ENCODE measurements at places on chromosomes 4 and X. TPM values are rescaled to one million over a fixed set of nuclear protein-coding genes. Genes with fewer than 3 reads are reported as not detected.

GRCh38 chr4:182871616-182872015, 45.6 kb downstream of the DCTD start:
- no peak overlapping the region for H3K27ac ChIP-seq
- H3K36me3 ChIP-seq: peaks cover 4% of the 10 kb centered on the region
- no peak for DNase-seq
- H3K4me3 ChIP-seq: no peak overlapping the region

SPANXA1 gene
- not detected for total RNA-seq

NPY2R gene
- not detected for total RNA-seq

- peak; percentile 64 for DNase-seq
- H3K27me3 ChIP-seq: no peaks in the 10 kb centered on the region
- no peaks in the 10 kb centered on the region for H3K36me3 ChIP-seq
- H3K4me1 ChIP-seq: peaks cover 34% of the 10 kb centered on the region
- H3K4me3 ChIP-seq: no peak overlapping the region
Observed at GRCh38 chr4:14853176-14853943, 148.9 kb upstream of the CPEB2 start.

AWAT2 gene
- not detected for total RNA-seq

DNA sequence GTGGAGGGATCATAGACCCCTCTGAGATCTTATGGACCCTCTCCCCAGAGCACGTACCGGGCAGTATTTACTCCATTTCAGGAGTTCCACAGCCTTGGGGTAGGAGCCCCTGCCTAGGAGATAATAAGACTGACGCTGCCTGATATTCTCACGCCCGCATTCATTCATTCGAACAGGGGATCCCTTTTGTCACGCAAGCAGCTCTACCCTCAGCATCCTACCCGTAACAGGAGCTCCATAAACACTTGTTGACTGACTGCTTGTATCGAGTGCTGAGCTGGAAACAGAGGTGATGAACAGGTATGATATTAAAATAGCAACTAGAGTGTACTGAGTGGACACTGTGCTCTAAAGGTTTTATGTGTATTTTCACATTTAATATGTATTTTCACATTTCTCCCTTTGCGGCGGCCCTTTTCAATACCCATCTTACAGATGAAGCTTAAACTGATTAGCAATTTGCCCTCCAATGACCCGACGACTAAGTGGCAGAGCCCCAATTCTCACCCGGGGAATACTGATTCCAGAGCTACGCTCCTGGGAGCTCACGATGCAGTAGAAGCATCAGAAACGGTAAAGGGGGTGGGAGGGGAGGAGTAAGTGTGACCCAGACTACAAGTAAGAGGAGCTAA, 888 bp downstream of the RAB28 start:
- H3K27ac ChIP-seq: peak overlapping the region; percentile 95
- H3K4me3 ChIP-seq: peak overlapping the region; percentile 80
- no peaks in the 10 kb centered on the region for H3K27me3 ChIP-seq
- no peaks in the 10 kb centered on the region for H3K36me3 ChIP-seq
- peaks cover 11% of the 10 kb centered on the region for H3K4me1 ChIP-seq

MAGEA12 gene
- not detected for total RNA-seq

GRCh38 chr4:159069922-159070321, 33.0 kb upstream of the RAPGEF2 start:
- DNase-seq: peak; percentile 47
- H3K4me3 ChIP-seq: no peak overlapping the region
- H3K27me3 ChIP-seq: no peaks in the 10 kb centered on the region

TMEM184C gene
- total RNA-seq: 37.1 TPM

DNA sequence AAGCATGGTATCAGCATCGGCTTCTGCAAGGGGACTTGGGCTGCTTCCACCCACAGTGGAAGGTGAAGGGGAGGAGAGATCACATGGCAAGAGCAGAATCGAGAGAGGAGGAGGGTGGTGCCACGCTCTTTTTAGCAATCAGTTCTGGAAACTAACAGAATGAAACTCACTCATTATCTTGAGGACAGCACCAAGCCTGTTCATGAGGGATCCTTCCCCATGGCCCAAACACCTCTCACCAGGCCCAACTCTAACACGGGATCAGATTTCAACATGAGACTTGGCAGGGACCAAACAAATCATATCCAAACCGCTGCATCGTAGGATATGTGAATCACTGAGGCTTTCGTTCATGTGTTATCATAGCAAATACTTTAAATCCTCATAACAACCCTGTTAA, 125.5 kb downstream of the GPC3 start:
- H3K27ac ChIP-seq: peak overlapping the region; percentile 58
- H3K36me3 ChIP-seq: no peaks in the 10 kb centered on the region
- H3K4me1 ChIP-seq: peaks cover 7% of the 10 kb centered on the region
- peaks cover 63% of the 10 kb centered on the region for H3K27me3 ChIP-seq
- H3K4me3 ChIP-seq: no peak overlapping the region

RPS6KA6 gene
- not detected for total RNA-seq

DNA sequence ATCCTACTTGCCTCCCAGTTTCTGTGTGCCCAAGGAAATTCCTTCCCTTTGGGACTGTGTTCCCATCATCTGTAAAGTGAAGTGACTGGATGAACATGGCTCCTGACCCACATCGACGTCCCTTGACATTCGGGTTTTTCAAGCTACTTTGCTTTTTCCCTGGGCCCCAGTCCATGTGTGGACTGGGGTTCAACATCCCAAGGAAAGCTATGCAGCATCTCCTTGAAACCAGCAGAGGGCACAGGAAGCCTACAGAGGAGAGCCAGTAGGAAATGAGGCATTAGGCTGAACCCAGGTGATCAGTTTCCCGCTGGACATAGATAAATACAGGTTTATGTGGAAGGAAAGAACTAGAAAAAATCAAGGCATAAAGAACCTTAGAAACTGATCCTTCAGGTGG, 145.1 kb upstream of the ARHGEF9 start:
- H3K27me3 ChIP-seq: no peaks in the 10 kb centered on the region
- no peaks in the 10 kb centered on the region for H3K36me3 ChIP-seq
- peak; percentile 14 for DNase-seq
- H3K27ac ChIP-seq: no peak overlapping the region
- peaks cover 6% of the 10 kb centered on the region for H3K4me1 ChIP-seq
- no peak overlapping the region for H3K4me3 ChIP-seq

DNA sequence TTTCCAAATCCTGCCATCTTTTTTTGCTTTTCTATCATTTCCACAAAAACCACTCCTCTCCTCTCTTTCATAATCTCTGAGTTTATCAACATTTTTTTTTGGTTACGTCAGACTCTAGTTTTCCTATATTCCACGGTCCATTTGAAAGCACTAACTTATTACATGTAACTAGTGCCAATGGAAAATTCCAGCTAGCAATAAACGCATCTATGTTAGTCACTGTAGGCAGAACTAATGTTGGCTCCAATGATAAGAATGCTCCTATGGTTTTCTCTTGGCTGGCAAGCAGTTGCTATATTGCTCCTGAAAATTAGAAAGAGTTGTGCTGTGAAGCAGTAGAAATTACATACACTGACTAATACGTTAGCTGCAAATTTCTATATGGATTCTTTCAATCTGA, 634.6 kb upstream of the FTHL17 start:
- DNase-seq: no peak
- peaks cover 84% of the 10 kb centered on the region for H3K27me3 ChIP-seq
- no peaks in the 10 kb centered on the region for H3K4me1 ChIP-seq

DOCK11 gene
- total RNA-seq: 1.9 TPM

- no peak overlapping the region for H3K4me3 ChIP-seq
- DNase-seq: no peak
- peaks cover 35% of the 10 kb centered on the region for H3K27me3 ChIP-seq
- H3K36me3 ChIP-seq: peaks cover 48% of the 10 kb centered on the region
Observed at GRCh38 chrX:40061005-40061404, 36.8 kb downstream of the BCOR start.

DNA sequence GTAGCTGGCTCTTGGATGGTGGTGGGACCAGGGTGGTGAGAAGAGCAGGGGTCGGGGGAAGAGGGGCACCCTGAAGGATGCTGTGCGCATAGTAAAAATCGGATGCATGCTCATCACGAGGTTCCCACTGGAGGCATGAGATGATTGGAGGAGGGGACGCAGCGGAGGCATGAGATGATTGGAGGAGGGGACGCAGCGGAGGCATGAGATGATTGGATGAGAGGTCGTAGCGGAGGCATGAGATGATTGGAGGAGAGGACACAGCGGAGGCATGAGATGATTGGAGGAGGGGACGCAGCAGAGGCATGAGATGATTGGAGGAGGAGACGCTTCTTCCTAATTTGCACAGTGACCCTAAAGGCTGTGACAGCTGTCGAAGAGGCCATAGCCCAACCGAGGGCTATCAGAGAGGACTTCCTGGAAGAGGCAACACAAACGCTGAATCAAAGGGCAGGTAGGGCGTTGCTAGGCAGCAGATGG, 106.7 kb downstream of the ADRA2C start:
- no peak for DNase-seq
- peaks cover 6% of the 10 kb centered on the region for H3K36me3 ChIP-seq
- H3K27me3 ChIP-seq: peaks cover 60% of the 10 kb centered on the region
- H3K4me1 ChIP-seq: peaks cover 6% of the 10 kb centered on the region

GRCh38 chrX:40933132-40933705, 152.0 kb upstream of the USP9X start:
- H3K27ac ChIP-seq: no peak overlapping the region
- H3K27me3 ChIP-seq: peaks cover 44% of the 10 kb centered on the region
- no peak for DNase-seq
- H3K36me3 ChIP-seq: no peaks in the 10 kb centered on the region

DNA sequence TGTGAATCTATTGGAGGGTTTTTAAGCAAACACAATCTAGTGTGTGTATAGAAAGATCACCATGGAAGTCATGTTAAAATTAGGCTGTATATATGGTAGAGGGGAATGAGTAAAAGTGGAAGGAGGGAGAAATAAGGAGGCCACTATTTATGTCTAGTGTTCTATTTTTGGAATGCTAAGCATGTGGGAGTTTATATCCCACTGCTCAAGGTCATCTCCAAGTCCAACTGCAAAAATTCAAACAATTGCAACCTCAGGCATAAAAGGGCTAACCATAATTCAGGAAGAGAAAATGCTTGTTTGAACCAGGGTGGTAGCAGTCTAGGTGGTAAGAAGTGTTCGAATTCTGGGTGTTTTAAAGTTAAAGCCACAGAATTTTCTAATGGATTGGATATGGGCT, 39.2 kb downstream of the SERPINA7 start:
- H3K27ac ChIP-seq: no peak overlapping the region
- no peaks in the 10 kb centered on the region for H3K4me1 ChIP-seq
- DNase-seq: no peak
- H3K27me3 ChIP-seq: peaks cover 67% of the 10 kb centered on the region
- no peaks in the 10 kb centered on the region for H3K36me3 ChIP-seq
- H3K4me3 ChIP-seq: no peak overlapping the region

TAF7L gene
- total RNA-seq: not detected

DNA sequence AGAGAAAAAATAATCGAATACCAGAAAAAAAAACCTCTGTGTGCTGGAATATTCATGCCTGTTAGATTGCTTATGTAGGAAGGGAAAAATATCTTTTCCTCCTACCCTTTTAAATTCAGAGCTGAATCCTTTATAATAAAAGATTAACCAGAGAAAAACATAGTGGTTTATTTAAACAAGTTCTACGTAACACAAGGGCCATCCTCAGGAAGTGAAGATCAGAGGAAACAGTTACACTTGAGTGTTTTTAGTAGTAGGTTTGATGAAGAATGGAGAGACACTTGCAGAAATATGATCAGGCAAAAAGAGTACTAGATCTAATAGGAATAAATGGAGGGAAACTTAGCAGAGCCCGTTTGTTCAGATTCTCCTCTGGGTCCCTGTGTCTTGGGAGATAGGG, 66.3 kb downstream of the TMEM156 start:
- H3K4me3 ChIP-seq: no peak overlapping the region
- H3K27ac ChIP-seq: no peak overlapping the region
- no peak for DNase-seq
- no peaks in the 10 kb centered on the region for H3K27me3 ChIP-seq
- peaks cover 7% of the 10 kb centered on the region for H3K4me1 ChIP-seq

GRCh38 chr4:145546175-145546915, 64.7 kb downstream of the SMAD1 start:
- peaks cover 31% of the 10 kb centered on the region for H3K4me1 ChIP-seq
- peaks cover 31% of the 10 kb centered on the region for H3K36me3 ChIP-seq
- peak overlapping the region; percentile 87 for H3K27ac ChIP-seq
- H3K27me3 ChIP-seq: no peaks in the 10 kb centered on the region
- peak overlapping the region; percentile 70 for H3K4me3 ChIP-seq
- peak; percentile 41 for DNase-seq

GRIA3 gene
- not detected for total RNA-seq

GRCh38 chr4:184280591-184281071, 63.0 kb upstream of the ENPP6 start:
- H3K4me1 ChIP-seq: no peaks in the 10 kb centered on the region
- no peaks in the 10 kb centered on the region for H3K27me3 ChIP-seq
- DNase-seq: no peak
- H3K27ac ChIP-seq: no peak overlapping the region
- no peak overlapping the region for H3K4me3 ChIP-seq
- H3K36me3 ChIP-seq: no peaks in the 10 kb centered on the region

METAP1 gene
- 43.5 TPM for total RNA-seq

DNA sequence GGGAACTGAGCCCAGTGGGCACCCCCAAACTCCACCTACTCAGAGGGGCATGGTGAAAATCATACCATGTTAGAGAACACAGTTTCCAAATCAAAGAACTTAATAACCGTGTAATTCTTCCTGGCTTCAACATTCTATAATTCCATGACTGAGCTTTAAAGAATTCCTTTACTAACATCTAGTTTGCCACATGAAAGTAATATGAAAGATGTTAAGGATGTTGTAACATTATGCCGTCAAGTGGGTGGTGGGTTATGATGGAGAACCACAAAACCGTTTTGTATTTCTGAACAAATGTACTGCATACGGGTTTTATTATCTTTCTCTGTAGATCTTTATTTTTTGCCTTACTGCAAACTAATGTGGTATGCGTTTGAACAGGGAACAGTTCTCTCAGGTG, 549.0 kb upstream of the MAGEB2 start:
- H3K27me3 ChIP-seq: peaks cover 20% of the 10 kb centered on the region
- peaks cover 17% of the 10 kb centered on the region for H3K4me1 ChIP-seq
- no peak overlapping the region for H3K27ac ChIP-seq
- H3K4me3 ChIP-seq: no peak overlapping the region
- no peaks in the 10 kb centered on the region for H3K36me3 ChIP-seq
- DNase-seq: no peak

DNA sequence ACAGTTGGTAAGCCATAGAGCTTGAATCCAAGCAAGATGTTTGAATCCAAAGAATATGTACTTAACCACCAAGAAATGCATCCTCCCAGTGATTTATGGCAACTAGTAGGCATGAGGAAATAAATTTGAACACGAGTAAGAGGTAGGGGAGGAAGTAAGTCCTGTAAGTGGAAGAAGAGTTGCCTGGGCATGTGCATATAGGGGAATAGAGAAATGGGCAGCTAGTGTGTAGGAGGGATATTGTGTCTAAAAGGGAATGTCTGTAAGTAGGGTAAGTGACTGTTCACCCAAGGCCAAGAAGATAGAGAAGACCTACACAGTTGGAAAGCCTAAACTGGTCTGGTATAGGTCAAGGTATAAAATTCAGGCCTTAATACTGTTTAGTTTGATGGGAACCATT, 4.6 kb downstream of the SH3BGRL start:
- peaks cover 15% of the 10 kb centered on the region for H3K4me1 ChIP-seq
- H3K27ac ChIP-seq: peak overlapping the region; percentile 46
- H3K4me3 ChIP-seq: no peak overlapping the region
- no peak for DNase-seq
- H3K27me3 ChIP-seq: no peaks in the 10 kb centered on the region
- peaks cover 5% of the 10 kb centered on the region for H3K36me3 ChIP-seq

- no peak overlapping the region for H3K4me3 ChIP-seq
- H3K27me3 ChIP-seq: peaks cover 3% of the 10 kb centered on the region
- no peaks in the 10 kb centered on the region for H3K36me3 ChIP-seq
- no peaks in the 10 kb centered on the region for H3K4me1 ChIP-seq
- H3K27ac ChIP-seq: no peak overlapping the region
Observed at GRCh38 chr4:16045687-16046086, 38.1 kb downstream of the PROM1 start.

GRCh38 chr4:3017504-3017903, 54.1 kb downstream of the GRK4 start:
- no peak overlapping the region for H3K4me3 ChIP-seq
- no peaks in the 10 kb centered on the region for H3K27me3 ChIP-seq
- H3K27ac ChIP-seq: no peak overlapping the region
- H3K4me1 ChIP-seq: no peaks in the 10 kb centered on the region

All from MCF 10A (cell line).